NCI-H2107 (cell line): ENCODE measurements at places on chromosomes 7 and 10.

DNA sequence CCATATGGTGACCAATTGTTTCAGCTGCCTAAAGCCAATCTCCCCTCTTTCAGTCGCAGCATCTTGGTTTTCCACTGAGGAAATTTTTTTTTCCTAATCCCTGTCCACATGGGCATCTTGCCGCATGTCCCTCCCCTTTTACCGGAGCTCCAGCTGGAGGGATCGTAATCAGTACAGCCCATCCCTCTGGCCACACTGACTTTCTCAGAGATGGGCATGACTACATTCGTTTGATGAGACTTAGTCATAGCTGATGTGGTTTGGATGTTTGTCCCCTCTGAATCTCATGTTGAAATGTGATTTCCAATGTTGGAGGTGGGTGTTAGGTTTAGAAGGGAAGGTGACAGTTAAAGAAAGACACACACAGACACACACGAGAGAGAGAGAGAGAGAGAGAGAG lies 186.8 kb upstream of the CXCL12 start:
- no peak for DNase-seq

DNA sequence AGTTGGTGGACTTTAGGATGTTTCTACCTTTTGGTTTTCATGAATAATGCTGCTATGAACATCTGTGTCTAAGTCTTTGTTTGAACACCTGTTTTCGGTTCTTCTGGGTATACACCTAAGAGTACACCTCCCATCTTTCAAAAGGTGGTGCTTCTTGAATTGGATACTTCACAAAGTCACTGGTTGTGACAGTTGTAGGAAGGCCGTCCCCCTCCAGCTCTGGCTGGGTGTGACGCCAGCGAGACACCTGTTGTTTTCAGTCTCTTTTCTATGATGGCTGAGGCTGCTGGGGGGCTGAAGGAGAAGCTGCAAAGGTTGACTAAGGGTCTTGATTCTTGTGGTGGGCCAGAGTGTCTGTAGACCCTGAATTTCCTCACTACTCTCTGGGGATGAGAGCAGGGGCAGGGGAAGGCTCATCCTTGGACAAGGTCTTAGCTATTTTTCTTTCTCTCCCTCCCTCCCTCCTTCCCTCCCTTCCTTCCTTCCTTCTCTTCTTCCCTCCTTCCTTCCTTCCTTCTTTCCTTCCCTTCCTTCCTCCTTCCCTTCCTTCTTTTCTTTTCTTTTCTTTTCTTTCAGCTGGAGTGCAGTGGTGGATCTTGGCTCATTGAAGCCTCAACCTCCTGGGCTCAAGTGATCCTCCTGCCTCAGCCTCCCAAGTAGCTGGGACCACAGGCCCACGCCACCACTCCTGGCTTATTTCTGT lies 5.6 kb downstream of the NEURL1 start:
- no peak for DNase-seq

DNA sequence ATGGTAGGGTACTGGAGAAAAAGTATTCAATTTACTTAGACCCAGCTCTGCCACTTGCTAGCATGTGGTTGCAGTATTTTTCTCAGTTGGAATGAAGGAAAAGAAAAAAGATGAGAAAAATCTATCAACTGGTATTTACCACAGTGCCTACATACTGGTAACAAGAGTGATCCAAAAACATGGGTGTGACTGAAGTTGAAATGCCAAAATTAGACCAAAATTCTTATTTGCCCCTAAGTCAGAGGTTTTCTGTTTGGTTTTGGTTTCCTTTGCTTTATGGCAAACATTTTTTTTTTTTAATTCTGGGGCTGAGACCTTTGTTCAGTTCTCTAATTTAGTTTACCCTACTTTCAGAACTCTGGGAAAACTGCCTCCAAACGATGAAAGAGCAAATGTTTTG lies 12.3 kb downstream of the HYCC1 start:
- no peak for DNase-seq

DNA sequence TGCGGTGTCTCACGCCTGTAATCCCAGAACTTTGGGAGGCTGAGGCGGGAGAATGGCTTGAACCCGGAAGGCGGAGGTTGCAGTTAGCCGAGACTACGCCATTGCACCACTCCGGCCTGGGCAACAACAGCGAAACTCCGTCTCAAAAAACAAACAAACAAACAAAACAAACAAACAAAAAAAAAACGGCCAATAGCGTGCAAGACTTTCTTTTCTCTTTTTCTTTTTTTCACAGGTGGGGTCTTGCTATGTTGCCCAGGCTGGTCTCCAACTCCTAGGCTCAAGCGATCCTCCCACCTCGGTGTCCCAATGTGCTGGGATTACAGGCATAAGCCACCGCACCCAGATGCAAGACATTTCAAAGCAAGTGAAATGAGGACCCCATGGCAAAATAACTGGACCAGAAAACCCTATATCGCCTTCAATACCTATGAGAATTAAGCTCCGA lies 1.6 kb downstream of the PSAP start:
- no peak for DNase-seq

- no peak for DNase-seq
These were observed 99.1 kb downstream of the ZNF680 start for GRCh38 chr7:64463636-64464375.

- DNase-seq, result no peak
These were observed 64.9 kb downstream of the EEPD1 start for GRCh38 chr7:36217961-36218284.

- no peak for DNase-seq
These were observed 130.6 kb downstream of the WDR11 start for GRCh38 chr10:120981601-120982391.

DNA sequence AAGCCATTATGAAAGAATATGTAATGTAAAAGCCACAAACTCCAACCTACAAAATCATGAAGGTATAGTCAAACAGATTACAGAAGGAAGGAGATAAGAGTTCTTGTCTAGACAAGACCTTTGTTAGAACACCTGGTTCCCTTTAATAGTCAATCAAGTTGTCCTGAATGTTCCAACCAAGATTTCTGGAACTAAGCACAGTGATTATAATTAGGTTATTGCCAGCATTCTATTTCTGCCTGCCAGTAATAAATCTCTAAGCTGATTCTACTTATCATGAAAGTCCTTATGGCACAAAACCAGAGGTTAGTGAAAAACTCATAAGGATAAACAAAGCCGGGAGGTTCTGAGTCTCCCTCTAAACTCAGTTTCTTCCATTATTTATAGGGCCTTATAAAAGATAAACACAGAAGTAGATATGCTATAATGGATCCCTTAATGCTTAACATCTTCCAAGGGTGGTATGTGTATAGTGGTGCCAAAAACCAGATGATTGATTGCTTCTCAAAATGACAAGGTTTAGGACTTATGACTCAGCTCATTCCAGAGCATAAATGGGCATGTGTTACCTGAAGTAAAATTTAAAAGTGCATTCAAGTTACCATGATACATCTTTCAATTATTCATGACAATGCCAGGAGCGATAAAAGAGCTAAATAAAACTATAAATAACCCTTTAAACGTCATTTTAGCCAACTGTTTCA lies 237.2 kb downstream of the CSTF2T start:
- no peak for DNase-seq

DNA sequence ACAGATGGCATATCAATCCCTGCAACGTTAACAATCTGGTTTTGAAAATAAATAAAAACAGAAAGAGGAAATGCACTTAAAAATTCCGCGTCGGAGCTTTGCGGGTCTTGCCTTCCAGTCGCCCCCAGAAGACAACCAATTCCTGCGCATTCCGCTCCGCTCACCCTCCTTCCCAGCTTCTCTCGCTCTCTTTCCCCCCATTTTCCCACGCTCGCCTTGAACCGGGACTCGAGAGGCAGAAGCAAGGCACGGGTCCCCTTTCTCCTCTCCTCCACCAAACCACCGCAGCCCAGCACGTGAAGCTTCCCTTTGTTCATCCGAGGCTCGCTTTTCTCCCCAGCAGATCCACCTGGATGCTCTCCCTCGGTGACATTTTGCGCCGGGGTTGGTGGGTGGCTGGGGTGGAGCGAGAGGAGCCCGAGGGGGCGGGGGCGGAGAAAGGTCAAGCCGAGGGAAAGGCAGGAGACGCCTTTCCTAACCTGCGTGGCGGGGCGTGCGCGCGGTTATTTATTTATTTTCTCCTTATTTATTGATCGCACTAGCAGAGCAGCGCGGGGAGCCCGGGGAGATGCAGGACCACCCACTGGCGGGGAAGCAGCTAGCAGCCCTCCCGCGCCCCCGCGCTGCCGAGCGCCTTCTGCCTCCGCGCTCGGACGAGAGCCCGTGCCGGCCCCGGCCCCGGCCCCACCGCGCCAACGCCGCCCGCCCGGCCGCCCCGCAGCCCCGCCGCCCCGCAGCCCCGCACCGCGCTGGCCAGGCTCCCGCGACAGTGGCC lies at the start of gene KCND2:
KCND2 (plus strand) TSS at position 475 of the 775 bp plus-strand sequence.
- no peak for DNase-seq

DNA sequence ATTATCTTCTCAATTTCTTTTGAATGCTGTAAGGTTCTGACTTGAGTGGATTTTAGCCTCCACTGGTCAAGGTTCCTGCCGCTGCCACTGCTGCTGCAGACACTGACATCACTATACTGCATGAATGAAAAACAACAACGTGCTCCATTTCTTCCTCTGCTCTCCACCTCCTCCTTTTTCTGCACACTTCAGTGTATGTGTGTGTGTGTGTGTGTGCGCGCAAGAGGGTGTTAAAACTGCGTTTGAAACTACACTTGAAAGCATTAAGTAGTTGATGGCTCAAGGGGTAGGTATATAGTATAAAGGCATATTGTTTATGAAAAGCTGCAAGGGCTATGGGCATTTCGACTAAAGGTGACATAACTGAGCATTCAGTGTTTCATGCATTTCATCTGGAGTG lies 3.5 kb downstream of the GLCCI1 start:
- DNase-seq, result no peak

- DNase-seq, result no peak
These were observed 138.5 kb downstream of the PLXNA4 start for GRCh38 chr7:132437730-132438129.

- no peak for DNase-seq
These were observed 93.8 kb downstream of the CPXM2 start for GRCh38 chr10:123797813-123798212.

GRCh38 chr10:36669615-36670352 lies 455.6 kb upstream of the ANKRD30A start:
- DNase-seq, result no peak

- DNase-seq, result no peak
These were observed 772 bp upstream of the DDC start for GRCh38 chr7:50565977-50566376.

- DNase-seq, result no peak
These were observed 57.6 kb upstream of the SLC35B4 start for GRCh38 chr7:134374291-134374690.

DNA sequence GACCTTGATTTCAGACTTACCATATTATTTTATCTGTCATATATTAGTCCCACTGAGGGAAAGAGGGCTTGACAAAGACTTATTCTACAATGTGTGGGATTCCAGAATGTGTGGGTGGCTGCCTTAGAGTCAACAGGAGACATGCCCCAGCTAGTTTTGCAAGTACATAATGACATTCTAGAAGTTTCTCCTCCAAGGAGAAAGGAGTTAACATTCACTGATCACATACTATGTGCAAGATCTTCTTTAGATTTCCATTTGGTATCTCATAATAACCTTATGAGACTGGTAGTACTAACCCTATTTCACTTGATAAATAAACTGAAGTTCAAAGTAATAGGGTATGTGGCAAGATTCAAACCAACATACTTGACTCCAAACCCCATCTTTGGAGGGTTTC lies 25.2 kb downstream of the IRF5 start:
- DNase-seq, result no peak

DNA sequence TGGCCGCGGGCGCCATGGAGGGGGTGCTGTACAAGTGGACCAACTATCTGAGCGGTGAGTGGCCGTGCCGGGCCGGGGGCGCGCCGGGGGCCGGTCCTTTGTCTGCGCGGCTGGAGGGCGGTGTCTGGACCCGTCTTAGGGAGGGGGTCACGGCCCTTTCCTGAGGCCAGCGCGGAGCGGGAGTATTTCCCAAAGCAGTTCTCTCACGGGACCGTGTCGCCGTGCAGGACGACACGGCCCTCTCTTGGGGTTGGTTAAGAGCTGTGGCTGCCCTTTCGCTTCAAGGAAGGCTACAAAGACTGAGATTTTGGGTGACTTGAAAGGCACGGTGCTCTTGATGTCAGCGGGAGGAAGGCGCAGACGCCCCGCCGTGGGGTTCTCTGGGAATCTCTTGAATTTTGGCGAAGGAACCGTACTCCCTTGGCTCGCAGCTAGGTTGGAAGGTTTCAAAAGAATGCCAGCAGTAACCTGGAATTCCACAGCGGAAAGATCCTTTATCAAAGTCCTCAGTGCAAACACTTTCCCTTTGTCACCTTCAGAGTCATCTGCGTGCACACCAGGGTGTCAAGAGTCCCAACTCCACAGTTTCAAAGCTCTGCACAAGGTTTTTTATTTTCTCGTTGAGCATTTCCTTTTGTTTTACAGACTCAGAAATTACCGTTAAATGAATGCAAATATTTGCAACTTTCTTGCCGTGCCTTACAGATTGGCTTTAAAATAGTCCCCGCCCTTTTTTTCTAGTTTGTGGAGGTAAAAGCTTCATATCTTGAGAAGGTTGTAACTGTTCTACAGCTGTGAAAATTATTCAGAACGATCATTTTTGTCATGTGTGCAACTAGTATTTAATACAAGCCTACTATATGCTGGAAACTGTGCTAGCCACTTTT lies 780 bp downstream of the PLEKHA8 start:
- no peak for DNase-seq

- DNase-seq, result no peak
These were observed 1190.9 kb downstream of the TYW1 start for GRCh38 chr7:68187532-68187931.

DNA sequence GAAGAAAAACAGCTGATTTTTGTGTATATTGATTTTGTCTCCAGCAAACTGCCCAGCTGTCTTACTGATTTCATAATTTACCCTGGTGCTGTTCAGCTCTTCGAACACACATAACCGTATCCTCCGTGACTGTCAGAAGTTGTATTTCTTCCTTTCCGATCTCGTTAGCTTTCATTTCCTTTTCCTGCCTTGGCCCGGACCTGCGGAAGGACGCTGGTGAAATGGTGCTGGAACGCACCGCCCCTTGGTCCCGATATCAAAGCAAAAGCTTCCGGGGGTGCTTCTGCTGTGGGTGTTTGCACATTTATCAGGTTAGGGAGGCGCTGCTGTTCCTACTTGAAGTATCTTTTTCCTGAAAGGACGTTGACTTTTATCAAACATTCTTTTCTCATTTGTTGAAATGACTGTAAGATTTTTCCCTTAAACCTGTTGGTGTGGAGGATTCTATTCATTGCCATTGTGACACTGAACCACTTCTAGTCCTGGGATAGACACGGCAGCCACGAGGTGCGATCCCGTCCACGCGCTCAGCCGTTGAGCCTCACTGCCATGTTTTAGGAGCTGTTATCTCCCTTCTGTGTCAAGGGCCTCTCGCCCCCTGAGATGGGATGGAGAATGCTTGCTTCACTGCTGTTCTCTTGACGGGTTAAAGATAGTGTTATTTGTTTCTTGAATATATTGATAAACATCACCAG lies 72.6 kb downstream of the FOXL3 start:
- DNase-seq, result no peak

DNA sequence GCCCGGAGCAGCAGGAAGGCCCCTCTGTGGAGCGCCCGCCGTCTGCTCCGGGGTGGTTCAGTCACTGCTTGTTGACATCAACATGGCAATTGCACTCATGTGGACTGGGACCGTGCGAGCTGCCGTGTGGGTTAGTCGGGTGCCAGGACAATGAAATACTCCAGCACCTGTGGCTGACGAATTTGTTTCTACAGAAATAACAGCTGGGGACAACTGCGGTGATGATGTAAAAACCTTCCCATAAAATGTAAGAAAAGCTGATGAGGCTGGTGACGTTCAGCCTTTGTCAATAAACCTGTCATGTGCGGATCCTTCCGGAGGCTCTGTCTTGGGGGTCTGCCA lies 5.6 kb downstream of the GPER1 start:
- DNase-seq, result no peak

- no peak for DNase-seq
These were observed 73.9 kb downstream of the BICC1 start for GRCh38 chr10:58586282-58587245.
